ENCODE measurements at places on chromosomes 4 and X.
A peak's percentile ranks its signal among the peaks of the same experiment; 100 is the strongest.

DNA sequence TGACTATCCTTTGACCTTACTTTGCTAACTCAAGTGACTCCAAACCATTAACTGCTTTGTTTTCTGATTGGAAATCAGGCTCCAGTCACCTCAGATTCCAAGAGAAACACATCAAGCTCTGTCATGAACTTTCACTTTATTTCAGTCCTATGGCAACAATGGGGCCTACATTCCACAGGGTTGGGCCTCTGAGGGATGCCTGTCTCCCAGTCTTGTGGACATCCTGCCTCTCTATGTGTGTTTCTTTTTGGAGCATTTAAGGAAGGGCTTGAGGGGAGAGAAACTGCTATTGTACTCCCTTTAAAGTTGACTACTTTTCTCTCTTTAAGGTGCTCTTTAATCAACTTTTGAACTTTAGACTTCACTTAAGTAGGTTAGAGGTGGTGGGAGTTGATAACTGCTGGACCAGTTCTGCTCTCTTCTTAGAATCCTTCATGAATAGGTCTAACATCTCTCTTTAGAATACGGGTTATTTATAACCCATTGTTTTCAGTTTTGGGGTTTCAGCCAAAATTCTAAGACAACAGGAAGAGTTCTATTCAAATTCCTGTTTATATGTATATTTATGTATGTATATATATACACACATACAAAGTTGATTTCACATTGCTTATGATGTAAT is 274.3 kb upstream of the NR3C2 start:
- no peak for DNase-seq

DNA sequence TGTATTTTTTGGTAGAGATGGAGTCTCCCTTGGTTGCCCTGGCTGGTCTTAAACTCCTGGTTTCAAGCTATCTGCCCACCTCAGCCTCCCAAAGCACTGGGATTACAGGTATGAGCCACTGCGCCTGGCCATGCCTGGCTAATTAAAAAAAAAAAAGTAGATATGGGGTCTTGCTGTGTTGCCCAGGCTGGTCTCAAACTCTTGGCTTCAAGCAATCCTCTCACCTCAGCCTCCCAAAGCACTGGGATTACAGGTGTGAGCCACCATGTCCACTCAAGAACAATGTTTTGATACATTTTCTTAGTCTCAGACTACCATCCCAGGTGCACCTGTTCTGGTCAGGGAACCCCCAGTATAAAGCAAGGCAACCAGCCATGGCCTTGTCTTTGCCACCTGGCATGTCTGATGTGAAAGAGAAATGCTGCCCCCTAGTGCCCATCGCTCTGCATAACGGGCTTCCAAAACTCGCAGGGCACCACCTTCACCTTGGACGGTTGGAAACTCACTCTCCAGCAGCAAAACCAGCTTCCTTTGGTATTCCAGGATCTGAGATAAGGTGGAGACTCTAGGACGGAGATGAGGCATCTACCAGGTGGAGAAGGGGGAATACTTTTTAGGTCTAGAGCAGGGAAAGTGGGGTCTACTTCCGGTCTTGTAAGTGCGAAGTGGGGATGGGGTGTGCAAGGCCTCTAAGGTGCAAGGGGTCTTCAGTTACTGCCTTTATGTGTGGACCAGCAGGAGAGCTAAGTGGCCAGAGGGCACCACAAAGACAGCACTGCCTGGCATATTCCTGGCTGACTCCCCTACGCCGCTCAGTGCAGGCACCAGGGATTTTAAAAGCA is 47.7 kb upstream of the AFAP1 start:
- peak; percentile 45 for DNase-seq

DNA sequence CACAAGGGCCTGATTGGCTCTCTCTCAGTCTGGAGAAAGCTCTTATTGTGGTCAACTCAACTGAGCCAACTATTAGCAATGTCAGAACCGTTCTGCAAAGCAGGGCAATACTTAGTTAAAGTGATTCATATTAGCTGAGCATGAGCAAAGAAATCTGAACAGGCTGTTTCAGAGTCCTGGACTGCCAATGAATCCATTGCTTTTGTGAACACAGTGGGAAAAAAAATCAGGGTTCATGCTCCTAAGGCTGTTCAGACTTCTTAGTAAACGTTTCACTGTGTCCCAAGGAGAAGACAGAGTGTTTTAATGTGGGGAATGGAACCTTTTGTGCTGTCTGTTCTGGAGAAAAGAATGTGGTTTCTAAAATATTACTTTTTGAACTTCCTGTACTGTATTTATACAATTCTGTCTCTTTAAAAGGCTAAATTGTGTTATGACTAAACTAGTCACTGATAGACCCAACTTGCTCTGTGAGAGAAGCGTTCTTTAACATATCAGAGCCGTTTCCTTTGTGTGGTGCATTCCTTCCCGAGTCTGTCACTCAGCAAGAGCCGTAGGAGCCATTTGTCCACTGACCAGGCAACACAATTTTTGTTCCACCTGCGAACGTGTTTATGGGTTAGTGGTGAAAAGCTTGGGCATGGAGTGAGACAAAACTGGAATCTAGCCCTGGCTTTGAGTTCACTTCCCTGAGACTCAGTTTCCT is 366.1 kb downstream of the FBXO8 start:
- no peak for DNase-seq

DNA sequence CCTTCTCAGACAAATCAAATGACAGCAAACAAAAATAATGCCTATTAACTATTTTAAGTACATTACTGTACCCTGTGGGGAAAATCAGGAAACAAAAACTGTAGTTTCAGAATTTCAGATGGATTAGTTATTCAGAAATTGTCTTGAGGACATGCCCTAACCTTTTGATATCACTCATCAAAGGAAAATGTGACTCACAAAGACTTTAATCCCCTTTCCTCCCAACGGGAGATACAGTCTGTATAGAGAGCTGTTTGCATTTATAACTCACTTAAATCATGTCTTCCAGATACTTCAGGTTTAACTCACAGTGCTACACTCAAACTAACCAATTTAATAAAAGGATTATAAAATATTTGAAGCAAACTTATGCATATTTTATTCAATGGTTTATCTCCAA is 304.0 kb downstream of the MAPK10 start:
- no peak for DNase-seq

DNA sequence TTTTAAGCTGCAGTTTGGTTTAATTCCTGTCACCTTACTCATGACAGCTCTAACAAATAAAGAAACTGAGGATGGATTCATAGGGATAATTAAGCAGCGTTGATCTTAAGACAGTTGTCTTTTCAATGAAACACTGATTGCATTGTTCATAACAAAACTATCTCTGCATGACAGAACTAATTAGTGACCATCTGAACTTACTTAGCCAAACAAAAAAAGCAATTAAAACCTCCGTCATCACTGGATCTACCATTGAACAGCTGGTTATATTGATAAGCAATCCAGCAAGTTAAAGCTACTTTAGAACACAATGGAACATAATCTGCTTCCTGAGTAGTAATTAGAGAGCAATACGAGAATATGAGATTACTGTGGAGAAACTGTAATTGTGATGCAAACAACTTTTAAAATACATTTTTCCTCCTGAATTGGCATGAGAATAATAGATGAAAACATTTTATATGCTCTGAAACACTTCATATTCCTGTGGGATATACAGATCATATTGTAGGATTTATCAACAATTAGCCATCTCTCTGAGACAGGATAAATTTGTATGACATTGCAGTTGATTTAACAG is 2576.8 kb downstream of the PCDH7 start:
- no peak for DNase-seq

DNA sequence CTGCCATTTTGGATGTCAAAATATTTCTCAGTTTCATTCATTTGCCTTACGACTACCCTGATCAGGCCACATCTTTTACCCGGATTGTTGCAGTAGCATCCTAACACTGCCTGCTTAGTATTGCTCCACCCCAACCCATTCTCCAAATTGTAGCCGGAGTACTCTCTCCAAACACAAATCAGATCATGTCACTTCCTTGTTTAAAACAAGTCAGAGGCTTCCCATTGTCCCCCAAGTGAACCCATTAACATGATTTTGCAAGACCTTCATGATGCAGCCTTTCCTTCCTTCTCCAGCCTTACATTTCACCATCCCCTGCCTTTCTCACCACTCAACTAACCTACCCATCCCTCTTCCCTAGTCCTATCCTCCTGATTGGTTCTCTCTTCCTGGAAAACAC is 53.1 kb downstream of the FANCB start:
- DNase-seq: no peak

DNA sequence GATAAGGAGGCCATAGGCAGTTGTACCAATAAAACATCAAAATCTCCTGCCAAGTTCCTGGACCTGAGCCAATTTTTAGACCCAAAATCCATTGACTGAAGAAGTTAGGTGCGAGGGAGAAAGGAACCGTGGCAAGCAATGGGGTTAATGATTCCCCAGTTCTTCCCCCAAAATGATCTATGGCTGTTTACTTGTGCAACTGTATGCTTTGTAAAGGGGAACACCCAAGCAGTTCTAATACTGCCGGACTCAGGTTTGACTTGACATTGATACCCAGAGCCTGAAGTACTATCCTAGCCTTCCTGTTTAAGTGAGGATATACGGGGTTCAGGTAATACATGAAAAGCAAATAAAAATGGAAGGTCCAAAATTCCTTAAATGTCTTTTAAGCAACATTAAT is 6.7 kb upstream of the EIF4E start:
- no peak for DNase-seq

DNA sequence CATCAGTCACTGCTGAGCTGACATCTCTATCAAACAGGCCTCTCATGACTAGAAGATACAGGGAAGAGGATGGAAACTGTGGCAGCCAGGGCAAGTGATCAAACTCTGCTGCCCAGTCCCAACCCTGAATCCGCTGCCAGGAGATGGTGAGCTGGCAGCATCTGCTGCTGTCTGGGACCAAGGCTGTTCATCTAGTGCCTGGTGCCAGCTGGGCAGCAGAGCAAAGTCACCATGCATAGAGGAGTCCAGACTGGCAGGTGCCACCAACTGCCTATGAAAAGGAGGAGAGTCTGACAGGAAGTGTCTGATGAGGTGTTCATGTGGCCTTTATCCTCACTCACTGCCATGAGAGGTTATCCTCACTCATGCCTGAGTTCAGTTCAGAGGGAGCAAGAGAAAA is 518.9 kb downstream of the MID1IP1 start:
- no peak for DNase-seq

DNA sequence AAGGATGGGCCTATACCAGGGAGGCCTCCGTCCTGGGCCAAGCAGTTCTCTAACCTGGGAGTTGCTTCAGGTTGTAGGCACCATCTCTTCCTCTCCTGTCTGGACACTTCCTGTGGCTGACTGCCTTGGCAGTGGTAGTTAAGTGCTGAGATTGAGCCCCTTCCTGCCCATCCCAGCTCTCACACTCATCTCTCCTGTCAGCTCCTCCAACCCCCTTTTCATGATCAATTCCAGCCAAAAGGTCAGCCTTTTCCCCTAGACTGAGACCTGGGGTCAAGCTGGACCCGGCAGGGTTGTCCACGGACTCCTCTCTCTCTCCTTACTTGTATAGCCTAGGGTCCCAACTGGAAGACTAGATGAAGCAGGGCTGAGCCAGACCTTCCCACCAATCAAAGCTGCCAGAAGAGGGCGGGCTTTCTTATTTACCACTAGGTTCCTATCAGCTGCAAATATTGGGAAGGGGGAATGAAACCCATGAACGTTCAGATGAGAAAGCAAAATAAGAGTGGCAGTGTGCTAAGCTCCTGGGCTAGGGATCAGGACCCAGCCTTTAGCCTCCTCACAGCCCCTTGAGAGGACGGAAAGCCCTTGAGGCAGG is 34.5 kb downstream of the KDM5C start:
- no peak for DNase-seq

GRCh38 chr4:15244354-15244753 is 183.5 kb upstream of the C1QTNF7 start:
- DNase-seq: no peak

- no peak for DNase-seq
Observed at GRCh38 chr4:16438986-16439385, 212.7 kb upstream of the TAPT1 start.

- DNase-seq: no peak
Observed at GRCh38 chr4:174111422-174111821, 172.0 kb downstream of the FBXO8 start.

DNA sequence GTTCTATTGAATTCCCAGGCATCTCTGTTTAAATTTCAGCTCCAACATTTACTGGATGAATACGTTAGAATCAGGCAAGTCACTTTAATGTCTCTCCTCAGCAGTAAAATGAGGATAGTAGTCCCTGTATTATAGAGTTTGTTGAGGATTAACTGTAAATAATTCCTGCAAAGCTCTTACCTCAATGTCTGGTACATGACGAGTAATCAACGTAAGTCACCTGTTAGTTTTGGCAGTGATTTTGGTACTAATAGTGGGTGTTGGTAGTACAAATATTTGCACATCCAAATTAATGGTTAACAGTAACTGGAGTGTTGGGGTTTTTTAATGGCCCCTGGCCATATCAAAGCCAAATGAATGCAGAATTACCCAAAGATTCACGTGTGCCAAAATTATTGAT is 189.8 kb upstream of the GALNT7 start:
- DNase-seq: no peak

GRCh38 chr4:131509521-131509920 is 1639.6 kb upstream of the PCDH10 start:
- no peak for DNase-seq

DNA sequence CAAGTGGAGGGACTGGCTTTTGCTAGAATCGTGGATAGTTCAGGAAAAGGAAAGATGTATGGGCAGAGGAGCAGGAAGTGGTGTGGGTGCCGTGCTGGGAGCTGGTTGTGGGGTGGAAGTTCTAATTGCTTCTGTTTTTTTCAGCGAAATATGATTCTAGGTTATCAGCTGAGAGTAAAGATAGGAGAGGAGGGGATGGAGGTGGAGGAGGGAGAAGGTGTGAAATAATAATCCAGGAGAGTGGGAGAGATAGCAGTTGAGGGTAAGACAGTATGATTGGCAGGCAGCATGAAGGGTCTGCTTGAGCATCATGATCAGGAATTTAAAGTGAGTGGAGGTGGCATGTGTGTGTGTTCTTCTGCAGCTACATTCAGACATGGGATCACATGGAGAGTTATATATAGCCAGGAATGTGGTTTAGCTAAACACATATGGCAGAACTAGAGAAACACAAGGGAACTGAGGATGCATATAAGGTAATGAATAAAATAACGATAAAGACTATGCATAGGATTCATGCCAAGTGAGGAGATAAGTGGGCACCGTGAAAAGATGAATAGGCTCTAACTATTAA is 133.7 kb downstream of the ANK2 start:
- DNase-seq: no peak

DNA sequence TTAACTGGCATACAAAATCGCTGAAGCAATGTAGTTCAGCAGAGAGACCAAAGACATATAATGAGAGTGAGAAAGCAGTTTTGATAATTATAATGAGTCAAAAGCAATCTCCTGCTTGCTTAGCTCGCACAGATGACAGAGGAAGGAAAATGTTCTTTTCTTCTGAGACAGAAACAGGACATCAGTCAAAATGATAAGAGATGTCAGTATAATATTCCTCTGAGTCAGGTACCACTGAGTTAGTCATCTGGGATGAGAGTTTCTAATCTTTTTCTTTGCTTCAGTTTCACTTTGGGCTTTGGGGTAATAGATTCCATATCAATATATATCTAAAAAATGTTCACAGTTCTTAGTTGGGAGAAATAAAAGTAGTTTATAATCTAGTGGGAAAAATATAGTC is 387.2 kb downstream of the PCDH7 start:
- DNase-seq: no peak

Data from GM12864 (cell line).